Fibroblast of the conjunctiva (primary cell): ENCODE measurements at places on chromosomes 12 and 14.

DNA sequence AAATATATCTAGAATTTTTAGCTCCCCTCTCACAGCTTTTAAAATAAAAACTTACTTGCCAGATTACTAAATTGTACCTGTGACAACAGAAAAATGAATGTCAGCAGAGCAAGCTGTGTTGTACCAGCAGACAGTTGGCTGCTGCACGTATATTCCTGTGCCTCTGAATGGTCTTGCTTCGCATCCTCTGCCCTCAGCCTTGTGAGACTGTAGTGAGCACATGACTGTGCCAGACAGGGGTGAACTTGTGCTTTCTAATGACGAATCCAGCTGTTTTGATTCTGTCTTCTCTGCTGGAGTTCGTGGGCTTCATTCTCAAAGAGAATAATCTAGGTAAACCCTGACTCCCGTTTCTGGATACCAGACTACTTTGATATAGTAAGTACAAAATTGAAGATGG, 58.3 kb upstream of the FRMD6 start:
- DNase-seq, result no peak

- DNase-seq, result no peak
Measured at GRCh38 chr12:69755302-69755701, 16.6 kb downstream of the RAB3IP start.

DNA sequence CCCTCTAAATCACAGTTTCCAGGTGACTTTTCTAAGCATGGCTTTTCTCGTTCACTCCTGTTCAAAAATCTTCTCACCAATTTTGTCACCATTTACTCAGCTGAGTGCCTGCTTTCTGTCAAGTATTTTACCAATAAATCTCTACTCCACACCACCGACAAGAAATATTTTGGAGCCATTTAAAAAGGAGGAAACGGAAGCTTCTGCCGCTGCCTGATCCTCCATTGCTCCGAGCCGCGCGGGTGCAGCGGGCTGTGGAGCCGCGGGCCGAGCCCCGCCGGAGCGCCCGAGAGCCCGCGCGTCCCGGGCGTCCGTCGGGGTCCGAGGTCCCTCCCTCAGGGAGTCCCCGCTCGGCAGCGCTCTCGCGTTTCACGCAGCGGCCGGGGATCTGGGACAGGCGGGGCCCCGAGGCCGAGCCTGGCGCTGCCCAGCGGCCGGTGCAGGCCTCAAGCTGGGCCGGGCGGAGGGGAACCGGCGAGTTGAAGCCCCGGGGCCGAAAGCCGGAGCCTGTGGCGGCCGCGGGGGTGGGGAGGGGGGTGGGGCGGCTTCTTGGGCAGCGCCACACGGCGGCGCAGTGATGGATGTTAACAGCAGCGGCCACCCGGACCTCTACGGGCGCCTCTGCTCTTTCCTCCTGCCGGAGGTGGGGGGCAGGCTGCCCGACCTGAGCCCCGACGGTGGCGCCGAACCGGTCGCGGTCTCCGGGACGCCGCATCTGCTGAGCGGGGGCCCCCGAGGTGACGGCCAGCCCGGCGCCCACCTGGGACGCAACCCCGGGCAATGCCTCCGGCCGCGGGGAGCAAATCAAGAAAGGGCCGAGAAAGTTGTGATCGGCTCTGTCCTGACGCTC, 1.1 kb upstream of the HEBP1 start:
- peak; percentile 29 for DNase-seq

DNA sequence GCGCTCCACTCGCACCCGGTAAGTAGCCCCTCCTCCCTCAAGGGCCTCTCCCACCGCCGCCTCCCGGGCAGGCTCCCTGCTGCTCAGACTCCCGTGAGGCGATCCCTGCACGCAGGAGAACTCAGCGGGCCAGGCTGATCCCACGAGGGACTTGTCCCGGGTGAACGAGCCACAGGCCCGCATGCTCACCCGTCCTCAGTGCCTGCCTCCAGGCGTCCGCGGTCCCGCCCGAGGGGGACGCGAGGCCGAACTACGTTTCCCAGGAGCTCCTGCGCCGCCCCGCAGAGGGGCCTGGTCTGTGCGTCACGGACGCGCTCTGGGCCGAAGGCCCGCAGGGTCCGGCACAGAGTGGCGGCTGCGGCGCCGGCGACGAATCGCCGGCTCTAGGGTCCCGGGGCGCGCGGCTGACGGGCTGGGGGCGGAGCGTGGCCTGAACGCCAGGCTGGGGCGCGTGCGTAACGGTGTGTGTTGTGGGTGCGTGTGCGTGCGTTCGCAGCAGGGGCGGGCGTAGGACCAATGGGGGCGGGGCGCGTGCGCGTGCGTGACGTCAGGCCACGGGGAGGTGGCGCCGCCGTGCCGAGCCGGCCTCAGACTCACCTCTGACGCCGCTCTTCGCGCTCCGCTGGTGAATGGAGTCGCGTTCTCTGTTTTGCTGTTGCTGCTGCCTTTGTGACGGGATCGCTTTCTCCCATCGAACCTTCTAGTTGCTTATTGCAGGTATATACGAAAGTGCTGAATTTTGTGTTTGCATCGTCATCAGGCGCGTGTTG, at the start of the genes ZNF10 and ZNF891:
Gene ZNF10, plus strand, starts transcription at position 590 of the 770 bp plus-strand sequence. CDS start 13,866 bp downstream, outside the sequence.
Gene ZNF891, minus strand, starts transcription at position 237 of the 770 bp plus-strand sequence. CDS start 8,356 bp downstream, outside the sequence.
- DNase-seq, result peak; percentile 93

DNA sequence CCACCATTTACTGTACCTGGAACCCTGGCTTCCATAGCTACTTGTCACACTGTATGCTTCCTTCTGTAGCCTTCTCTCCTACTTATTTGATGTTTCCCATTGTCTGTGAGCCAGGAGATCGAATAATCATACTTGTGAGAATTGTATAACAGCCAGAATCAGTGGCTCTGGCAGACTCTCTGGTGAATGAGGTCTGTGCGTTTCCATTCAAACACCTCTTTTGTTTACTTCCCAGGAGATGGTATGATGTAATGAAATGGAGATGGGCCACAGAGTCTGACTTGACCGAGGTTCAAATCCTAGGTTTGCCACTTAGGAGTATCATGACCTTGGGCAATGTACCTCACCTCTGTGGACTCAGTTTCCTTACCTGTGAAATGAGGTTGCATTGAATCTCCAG, 35.7 kb upstream of the CLMN start:
- DNase-seq, result no peak

GRCh38 chr12:110741341-110742095, 1.2 kb downstream of the PPP1CC start:
- DNase-seq, result no peak

DNA sequence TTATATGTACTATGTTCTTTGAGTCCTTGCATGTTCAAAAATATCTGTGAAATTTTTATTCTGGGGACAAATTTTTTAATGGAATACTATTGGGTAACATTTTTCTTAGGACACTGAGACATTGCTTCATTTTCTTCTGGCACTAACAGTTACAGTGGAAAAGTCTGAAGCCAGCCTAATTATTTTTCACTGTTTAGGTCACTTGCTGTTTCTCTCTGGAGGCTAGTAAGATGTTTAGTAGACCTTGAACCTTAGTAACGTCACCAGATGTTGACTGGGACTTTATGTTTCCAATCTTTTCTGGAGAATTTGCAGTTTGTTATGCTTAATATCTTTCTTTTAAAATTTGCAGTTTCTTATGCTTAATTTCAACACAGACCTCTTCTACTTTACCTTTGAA, 12.3 kb upstream of the EPYC start:
- no peak for DNase-seq

DNA sequence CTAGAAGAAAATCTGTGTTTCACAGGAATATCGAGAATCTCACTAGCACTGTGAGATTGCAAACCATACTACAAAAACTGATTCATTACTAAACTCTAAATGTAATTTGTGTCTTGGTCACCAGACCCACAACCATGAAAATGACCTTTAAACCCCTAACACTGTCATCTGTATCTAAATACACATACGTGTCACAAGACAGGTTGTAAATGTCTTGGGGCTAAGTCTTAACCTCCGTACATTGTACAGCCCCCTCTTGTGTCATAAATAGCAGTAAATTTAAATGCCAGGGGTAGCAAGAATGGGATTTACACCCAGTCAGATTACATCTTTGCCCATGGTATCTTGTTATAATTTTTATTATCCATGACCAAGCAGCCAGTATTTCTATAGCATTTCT, 117.3 kb downstream of the GPR135 start:
- DNase-seq, result no peak

GRCh38 chr12:8852119-8852518, 29.7 kb downstream of the A2ML1 start:
- DNase-seq, result no peak

GRCh38 chr14:91649930-91650329, 82.0 kb downstream of the CATSPERB start:
- peak; percentile 46 for DNase-seq

DNA sequence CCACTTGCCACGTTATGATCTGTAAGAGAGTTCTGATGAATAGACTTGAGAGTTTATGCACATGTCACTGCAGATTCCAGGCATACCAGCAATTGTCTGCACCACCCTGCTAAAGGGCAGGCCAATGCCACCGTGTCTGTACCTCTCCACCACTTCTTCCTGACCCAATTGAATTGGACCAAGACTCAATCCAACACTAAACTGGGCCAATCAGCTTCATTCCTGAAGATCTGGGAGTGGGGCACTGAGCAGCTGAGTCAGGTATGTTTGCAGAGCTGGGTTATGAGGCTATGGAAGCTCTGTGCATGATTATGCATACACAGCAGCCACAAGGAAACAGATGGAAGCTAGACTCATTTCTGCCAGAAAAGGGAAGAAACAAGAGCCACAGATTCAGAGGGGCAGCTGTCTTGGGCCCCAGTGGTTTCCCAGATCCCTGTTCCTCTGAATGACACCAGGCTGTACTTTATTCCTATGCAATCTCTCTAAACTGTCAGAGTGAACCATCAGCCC, 28.0 kb downstream of the DAO start:
- DNase-seq, result no peak

DNA sequence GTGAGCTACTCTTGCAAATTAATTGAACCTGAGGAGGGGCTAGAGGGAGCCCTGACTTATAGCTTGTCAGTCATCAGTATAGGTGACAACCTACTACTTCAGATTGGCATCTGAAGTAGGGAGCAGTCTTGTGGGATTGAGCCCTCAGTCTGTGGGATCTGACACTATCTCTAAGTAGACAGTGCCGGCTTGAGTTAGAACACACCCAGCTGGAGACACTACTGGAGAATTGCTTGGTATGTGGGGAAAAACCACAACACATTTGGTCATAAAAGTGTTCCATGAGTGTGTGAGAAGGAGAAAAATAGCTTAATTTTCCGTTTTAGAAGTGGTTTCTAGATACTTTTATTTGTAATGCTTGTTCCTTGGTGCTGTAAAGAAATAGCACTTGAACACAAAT, 30.5 kb upstream of the DDHD1 start:
- no peak for DNase-seq

DNA sequence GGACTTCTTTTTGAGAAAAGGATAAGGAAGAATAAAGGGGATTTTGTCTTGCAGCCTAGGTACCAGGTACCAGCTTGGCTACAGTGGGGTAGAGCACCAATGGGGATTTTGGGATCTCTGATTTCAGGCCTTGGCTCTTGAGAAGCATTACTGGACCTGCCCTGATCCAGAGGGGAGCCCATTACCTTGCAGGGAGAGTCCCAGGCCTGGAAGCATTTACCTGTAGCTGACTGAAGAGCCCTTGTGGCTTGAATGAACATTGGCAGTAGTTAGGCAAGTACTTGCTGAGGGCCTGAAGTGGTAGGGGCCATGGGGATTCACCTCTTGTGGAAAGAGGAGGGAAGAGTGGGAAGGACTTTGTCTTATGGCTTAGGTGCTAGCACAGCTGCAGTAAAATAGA, 308.2 kb upstream of the FBXO33 start:
- no peak for DNase-seq
